Right renal pelvis (tissue), 4 donors: ENCODE measurements at places on chromosomes 12 and 14. TPM values are rescaled to one million over a fixed set of nuclear protein-coding genes. Genes with fewer than 3 reads are reported as not detected.

The LRRC10 gene
- polyA plus RNA-seq = not detected

The RDH16 gene
- 0.64 TPM for polyA plus RNA-seq

The CISTR gene
- polyA plus RNA-seq = not detected

The CBLN3 gene
- 2.9 TPM for polyA plus RNA-seq

The OR11H6 gene
- not detected for polyA plus RNA-seq

The CAPZA3 gene
- polyA plus RNA-seq = 0.16 TPM

The KCNC2 gene
- polyA plus RNA-seq = 0.55 TPM

DNA sequence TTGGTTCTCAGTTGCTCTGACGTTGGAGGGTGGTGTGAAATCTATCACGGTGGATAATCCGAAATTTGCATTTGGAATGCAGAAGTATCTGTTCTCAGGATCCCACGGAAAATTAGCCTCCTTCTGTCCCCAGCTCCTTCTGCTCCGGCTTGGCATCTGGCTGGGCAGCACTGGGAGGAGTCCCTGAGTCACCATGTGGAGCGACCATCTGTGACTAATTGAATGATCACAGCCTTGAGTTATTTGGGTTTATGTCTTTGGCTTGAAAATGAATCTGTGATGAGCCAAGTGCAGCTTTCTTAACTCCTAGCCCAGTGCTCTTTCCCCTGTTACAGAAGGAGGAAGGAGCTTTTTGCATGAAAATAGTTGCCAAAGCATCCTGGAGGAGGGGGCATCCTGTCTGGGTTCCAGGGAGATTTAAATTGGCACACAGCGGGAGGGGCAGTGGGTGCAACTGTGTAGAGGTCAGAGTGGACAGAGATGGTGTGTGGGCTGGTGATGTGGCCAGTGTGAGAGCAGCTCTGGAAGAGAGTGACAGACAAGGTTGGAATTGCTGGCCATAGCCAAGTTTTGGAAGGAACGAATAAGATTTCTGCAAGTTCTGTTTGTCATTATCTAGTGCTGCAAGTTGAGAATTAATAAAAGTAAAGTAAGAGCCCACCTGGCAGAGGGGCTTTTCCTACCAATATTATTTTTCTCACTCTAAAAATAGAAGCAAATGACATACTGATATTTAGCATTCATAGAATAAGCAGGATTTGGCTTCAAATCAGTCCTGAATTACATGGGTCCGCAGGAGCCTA lies 74.4 kb downstream of the SLC24A4 start:
- no peak for DNase-seq

- no peak for DNase-seq
Observed at GRCh38 chr14:30385925-30386324, 173.0 kb upstream of the G2E3 start.

DNA sequence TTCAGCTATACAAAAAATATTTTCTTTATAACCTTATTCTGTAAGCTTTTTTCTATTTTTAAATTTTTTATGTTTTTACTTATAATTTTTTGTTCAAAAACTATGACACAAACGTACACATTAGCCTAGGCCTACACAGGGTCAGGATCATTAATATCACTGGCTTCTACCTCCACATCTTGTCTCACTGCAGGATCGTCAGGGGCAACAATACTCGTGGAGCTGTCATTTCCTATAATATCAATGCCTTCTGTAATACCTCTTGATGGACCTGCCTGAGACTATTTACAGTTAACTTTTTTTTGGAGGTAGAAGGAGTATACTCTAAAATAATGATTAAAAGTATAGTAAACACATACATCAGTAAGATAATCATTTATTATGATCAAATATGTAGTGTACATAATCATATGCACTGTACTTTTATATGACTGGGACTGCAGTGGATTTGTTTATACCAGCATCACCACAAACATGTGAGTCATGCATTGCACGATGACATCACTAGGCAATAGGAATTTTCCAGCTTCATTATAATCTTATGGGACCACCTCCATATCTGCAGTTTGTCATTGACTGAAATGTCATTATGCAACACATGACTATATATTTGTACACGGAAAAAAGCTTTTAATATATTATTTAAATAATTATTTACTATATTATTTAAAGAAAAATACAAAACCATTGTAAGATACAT lies 18.5 kb upstream of the PMCH start:
- no peak for DNase-seq

DNA sequence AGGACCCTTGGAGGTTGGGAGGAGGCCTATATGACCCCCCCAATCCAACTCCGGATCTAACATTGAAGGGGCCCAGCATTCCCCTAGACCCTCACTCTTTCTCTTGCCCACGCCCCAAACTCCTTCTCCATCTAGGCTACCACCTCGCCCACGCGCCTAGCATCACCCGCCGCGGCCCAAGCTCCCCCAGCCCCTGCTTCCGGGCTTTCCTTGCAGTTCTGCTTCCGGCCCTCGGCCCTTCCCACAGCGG lies 445 bp downstream of the CERS5 start:
- no peak for DNase-seq

- DNase-seq = no peak
Observed at GRCh38 chr12:126588586-126589249, 1523.5 kb downstream of the AACS start.

- DNase-seq = no peak
Observed at GRCh38 chr14:96792591-96792990, 4.6 kb upstream of the VRK1 start.

GRCh38 chr14:91829511-91829910 lies 37.8 kb downstream of the TC2N start:
- no peak for DNase-seq

- peak; percentile 10 for DNase-seq
Observed at GRCh38 chr12:5868625-5869295, 76.3 kb downstream of the ANO2 start.

DNA sequence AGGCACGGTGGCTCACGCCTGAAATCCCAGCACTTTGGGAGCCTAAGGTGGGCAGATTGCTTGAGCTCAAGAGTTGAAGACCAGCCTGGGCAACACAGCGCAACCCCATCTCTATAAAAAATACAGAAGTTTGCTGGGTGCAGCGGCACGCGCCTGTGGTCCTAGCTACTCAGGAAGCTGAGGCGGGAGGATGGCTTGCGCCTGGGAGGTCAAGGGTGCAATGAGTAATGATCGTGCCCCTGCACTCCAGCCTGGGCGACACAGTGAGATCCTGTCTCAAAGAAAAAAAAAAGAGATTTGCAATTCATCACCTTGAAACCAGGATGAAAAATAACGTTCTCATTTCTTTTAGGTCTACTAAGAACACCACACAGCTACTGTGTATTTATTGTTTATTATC lies 4.0 kb downstream of the STX2 start:
- DNase-seq = no peak

GRCh38 chr14:64708148-64709004 lies 4.2 kb downstream of the PLEKHG3 start:
- no peak for DNase-seq
